ENCODE measurements at places on chromosomes 3 and 15. TPM values are rescaled to one million over a fixed set of nuclear protein-coding genes. Genes with fewer than 3 reads are reported as not detected.
A peak's percentile ranks its signal among the peaks of the same experiment; 100 is the strongest.

GRCh38 chr3:36864180-36865053 lies 80.4 kb downstream of the TRANK1 start:
- DNase-seq, result peak; percentile 38

Gene PLSCR2
- polyA plus RNA-seq, result not detected

- no peak for DNase-seq
Measured at GRCh38 chr3:148716657-148717056, 19.0 kb downstream of the AGTR1 start.

DNA sequence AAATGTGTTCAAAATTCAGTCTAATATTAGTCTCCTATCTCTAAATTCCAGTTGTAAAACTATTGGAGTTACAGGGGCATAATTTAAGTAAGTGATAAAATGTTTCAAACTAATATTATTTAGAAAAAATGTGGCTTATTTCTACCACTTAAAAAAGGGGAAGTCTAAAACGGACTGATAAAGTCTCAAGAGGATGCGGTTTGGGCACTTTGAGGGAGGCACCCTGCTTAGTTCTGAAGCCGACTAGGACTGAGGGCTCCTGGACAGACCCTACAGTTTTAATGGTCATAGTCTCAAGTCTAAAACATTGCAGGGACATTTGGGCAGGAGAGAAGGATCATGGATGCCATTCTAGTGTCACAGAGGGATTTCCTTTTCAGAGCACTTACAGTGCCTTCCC lies 566.3 kb downstream of the NR2F2 start:
- DNase-seq, result no peak

DNA sequence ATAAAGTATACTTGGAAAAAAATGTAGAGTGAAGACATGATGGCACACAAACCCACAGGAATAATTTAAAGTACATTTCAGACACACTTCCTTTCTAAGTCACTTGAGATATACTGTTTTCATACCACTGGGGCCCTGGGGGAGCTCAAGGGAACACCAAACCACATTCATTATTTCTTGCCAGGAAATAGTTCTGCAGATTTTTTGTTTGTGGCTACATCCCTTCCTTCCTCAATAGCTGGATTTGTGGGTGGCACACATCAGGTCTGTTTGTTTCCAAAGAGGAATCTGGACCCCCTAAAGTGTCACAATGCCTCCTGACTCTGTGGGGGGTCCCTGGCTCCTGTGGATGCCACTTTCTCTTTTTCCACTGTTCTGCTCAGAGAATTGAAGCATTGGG lies 153.5 kb upstream of the COL8A1 start:
- DNase-seq, result no peak

- DNase-seq, result no peak
Measured at GRCh38 chr3:41088882-41089281, 110.4 kb upstream of the CTNNB1 start.

DNA sequence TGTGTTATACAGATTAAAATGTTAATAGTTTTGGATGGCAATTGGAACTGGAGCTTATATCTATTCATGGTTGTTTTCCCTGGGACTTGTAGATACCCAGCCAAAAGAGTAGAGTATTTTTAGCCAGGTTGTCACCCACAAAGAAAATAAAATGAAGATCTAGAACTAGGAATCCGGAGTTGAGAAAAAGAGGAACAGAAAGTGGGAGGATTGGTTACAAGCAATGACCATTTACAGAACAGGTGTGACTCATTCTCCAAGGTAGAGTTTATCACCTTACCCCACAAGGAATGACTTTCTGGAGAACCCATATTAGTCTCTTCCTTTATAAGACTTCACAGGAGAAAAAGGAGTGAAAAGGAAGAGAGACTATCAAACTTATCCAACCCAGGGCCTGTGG lies 99.8 kb downstream of the TMEM108 start:
- no peak for DNase-seq

Gene EOGT
- polyA plus RNA-seq, result 5.0 TPM

Gene SOX14
- polyA plus RNA-seq, result not detected

GRCh38 chr3:64221571-64222257 lies 3.6 kb downstream of the PRICKLE2 start:
- no peak for DNase-seq

Gene ZNF660
- 0.06 TPM for polyA plus RNA-seq

Gene CCR1
- polyA plus RNA-seq, result 233 TPM

DNA sequence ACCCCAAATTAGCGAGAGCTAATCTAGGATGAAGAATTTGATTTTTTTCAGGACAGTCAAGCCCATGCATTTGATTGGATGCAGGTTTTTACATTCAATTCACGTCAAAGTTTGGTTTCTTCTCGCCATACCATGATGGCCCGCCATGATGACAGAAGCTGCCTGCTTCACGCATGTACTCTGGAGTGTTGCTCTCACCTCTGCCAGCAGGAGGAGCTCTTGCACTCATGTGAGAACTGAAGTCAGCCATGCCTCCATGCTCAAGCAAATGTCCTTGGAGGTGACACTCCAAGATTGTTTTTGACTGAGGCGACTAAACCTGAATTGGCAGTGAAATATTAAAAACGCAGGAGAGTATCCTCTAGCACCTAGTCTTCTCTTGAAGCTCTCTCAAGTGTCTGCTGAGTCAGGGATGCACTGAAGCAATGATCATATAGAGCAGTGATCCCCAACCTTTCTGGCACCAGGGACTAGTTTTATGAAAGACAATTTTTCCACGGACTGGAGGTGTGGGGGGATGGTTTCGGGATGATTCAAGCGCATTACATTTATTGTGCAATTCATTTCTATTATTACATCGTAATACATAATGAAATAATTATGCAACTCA lies 120.9 kb downstream of the SAMMSON start:
- DNase-seq, result peak; percentile 25

Gene GOLGA6L4
- 0.64 TPM for polyA plus RNA-seq

DNA sequence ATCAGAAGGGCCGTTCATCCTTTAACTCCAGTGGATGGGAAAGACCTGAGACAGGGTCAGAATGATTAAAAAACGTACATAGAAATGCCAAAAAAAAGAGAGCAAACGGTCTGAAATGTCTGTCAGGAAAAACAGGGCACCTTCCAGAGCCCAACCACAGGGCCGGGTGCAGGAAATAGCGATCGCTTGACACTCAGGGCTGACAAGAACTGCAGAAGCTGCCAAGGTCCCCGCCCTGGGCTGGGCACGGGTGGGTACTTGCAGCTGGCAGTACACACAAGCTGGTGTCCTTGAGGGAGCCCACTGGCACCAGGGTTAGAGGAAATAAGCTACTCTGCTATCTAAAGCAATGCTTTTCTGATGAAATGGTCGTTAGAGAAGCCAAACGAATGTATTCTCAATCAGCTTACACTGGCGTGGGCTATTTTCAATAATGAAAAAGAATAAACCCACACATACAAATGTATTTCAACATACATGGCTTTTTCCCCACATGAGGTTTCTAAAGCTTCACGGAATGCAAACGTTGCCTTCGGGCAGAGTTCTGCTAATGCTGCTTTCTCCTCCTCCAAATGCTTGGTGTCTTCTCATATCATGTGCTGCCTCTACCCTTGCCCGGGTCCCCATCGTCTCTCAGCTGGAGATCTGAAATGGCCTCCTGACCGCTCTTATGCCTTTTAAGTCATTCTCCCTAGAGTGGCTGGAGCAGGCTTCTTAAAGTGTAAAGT lies 15.6 kb downstream of the FRMD4B start:
- DNase-seq, result no peak
